ENCODE measurements at places on chromosomes 11 and 22.
A peak's percentile ranks its signal among the peaks of the same experiment; 100 is the strongest.

GRCh38 chr11:105857728-105858127 lies 164.3 kb downstream of the MSANTD4 start:
- DNase-seq: no peak

GRCh38 chr11:99019696-99020095 lies 1.1 kb upstream of the CNTN5 start:
- no peak for DNase-seq

DNA sequence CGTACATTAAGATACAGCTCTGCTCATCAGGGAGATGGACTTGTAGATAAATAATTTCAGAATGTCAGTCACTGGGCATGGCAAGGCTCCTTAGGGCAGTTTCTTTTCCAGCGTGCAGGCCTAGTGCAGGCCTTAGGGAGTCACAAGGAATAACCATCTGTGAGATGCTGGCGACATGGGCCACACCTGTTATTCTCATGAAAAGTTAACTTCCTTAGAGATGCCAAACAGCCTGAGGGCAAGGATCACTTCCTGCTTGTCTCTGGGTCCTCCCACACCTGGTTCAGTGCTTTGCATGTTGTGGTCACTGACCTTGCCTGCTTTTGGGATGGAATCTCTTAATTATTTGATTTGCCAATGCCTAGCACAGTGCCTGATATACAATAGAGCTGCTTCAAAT lies 70.6 kb downstream of the ST3GAL4 start:
- no peak for DNase-seq

DNA sequence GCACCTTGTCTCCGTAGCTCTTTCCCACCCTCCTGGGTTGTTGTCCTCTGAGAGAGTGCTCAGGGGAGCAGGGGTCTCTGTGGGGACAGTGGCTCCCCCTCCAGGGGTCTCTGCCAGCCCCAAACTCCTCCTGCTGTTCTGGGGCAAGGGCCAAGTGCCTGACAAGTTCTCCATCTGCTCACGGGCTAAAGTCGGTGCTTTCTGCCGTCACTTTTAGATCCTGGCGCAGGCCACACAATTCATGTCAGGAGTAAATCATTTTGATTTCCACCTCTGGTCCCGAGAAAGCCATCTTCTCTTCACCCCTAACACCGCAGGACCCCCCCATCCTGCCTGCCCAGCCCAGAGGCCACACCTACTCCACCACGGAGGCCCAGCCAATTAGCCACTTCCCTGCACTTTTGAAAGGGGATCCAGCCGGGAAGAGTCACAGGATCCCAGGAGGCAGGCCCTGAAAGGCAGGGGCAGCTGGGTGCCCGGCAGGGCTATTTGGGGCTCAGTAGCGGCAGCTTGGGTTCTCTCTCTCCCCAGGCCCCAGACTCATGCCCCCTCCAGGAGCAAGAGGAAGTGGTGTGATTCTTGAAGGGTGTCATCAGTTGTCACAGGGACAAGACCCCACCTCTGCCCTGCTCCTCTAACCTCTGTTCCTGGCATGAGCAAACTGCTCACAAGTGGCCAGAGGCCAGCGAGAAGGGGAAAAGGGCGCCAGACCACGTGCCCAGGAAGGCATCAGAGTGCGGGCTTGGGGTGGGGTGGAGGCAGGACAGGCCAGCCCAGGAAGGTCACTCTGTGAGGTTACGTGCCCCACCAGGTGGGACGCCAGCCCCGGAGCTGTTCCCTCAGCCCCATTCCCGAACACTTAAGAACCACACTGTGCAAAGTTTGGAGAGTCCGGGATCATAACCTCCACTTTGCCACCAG lies 1.3 kb downstream of the MACROD1 start:
- DNase-seq: no peak

DNA sequence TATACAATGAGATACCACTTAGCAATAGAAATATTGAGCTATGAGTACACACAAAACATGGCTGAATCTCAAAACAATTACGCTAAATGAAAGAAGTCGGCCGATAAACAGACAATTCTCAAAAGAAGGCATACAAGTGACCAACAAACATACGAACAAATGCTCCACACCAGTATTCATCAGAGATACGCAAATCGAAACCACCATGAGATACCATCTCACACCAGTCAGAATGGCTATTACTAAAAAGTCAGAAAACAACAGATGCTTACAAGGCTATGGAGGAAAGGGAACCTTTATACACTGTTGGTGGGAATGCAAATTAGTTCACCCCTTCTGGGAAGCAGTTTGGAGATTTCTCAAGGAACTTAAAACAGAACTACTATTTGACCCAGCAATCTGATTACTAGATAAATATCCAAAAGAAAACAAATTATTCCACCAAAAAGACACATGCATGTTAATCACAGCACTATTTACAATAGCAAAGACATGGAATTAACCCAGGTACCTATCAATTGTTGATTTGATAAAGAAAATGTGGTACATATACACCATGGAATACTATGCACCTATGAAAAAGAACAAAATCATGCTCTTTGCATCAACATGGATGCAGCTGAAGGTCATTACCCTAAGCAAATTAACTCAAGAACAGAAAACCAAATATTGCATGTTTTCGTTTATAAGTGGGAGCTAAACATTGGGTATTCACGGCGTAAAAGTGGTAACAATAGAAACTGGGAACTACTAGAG lies 90.9 kb upstream of the GRAMD1B start:
- no peak for DNase-seq

GRCh38 chr11:117837791-117838190 lies 13.2 kb upstream of the FXYD2 start:
- DNase-seq: no peak

GRCh38 chr22:24005201-24005600 lies at the start of gene GSTT4:
Gene GSTT4, minus strand, starts transcription at chr22:24005453. Its CDS starts 97 bp downstream, at chr22:24005356.
- no peak for DNase-seq

- no peak for DNase-seq
Observed at GRCh38 chr11:63132985-63133775, 10.8 kb downstream of the SLC22A24 start.

DNA sequence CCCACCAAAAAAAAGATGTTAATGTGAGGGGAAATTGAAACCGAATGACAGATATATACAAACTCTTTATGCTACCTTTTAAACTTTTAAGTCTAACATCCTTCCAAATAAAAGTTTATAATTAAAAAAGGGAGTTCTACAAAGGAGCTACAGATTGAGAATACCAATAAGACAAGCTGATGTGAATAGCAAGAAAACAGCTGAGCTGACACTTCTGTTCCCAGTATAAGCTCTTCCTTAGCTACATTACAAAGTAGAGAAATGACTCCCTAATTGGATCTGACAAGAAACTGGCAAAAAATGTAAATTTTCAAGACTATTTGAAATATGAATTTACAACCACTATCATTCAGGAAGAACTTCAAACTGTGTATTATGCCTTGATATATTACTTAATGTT lies 294.6 kb upstream of the SYN3 start:
- DNase-seq: no peak

- DNase-seq: no peak
Observed at GRCh38 chr11:19873730-19874129, 161.1 kb downstream of the NAV2 start.

DNA sequence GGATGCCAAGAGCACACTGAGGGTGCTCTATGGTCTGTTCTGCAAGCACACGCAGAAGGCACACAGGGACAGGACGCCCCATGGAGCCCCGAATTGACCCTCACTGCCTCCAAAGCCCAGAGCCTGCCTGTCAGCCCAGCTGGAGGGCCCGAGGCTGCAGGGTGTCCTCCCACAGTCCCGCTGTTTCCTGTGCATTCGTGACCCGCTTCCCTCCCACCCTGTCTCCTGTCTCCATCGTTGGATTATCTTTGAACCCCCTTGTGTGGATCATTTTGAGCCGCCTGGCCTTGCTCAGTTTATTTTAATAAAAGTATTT lies 25.6 kb downstream of the PARVG start:
- DNase-seq: no peak

- DNase-seq: no peak
Observed at GRCh38 chr11:1502954-1503707, 16.6 kb upstream of the MOB2 start.

- DNase-seq: no peak
Observed at GRCh38 chr11:130891326-130891725, 25.0 kb downstream of the SNX19 start.

GRCh38 chr11:1206391-1207271 lies 16.2 kb upstream of the MUC5B start:
- DNase-seq: no peak

- DNase-seq: no peak
Observed at GRCh38 chr11:36073411-36074203, 129.7 kb downstream of the LDLRAD3 start.

GRCh38 chr11:116043857-116044256 lies 539.6 kb upstream of the CADM1 start:
- DNase-seq: no peak

- DNase-seq: no peak
Observed at GRCh38 chr11:134716582-134716981, 304.5 kb upstream of the B3GAT1 start.

DNA sequence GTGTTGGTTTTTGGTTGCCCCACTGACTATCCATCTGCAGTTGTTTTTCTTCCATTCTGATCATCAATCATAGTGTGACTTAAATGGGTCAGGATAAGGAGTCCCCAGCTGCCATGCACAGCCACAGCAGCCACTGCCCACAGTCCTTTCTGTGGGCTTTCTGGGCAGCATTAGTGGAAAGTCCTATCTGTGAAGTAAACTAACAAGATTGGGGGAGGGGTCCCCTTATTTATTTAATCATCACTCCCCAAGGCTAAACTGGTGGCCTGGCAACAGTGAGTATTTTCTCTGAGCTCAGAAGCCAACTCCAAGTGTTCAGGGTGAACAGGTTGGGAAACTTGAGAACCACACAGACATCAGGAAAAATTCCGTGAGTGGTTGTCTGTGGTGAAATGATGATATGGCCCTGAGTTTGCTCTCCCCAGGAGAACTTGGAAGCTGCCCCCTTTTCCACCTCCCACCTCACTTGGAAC lies 145.0 kb downstream of the CCDC34 start:
- no peak for DNase-seq

DNA sequence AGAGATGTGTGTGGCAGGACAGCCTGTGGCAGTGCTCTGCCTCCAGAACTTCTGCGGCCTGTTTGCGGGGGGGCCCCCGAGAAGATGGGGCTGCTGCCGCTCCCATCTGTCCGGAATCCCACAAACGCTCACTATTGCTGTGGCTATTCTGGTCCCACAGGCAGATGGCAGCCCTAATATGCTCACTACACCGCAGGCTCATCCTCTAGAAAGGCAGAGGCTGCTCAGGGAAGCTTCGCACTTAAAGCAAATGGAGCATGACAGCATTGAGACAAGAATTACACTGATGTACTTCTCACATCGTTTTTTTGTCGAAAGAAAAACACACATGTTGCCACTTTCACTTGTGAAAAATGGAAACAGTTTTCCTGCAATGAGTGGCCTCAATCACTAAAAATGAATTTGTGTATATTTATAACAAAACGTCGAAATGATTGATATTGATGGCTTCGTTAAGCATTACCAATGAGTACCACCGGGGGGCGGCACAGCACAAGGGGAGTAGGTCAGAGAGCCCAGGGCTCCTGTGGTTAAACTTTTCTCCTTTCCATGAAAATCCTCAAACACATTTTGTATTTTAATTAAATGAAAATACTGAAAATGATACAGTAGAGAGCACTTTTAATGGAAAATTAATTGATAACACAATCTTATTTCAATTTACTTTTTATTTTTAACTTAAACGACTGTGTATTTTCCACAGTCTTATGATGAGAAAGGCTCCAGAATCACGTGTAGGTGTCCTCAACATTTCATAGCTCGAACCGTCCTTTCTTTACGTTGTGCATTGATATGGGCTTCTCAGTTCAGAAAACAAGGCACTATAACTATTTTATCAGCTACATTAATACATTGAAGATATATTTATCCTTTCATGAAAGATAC lies 69.1 kb downstream of the CTTN start:
- DNase-seq: peak; percentile 83

- DNase-seq: no peak
Observed at GRCh38 chr11:70501933-70502540, 103.7 kb downstream of the CTTN start.

DNA sequence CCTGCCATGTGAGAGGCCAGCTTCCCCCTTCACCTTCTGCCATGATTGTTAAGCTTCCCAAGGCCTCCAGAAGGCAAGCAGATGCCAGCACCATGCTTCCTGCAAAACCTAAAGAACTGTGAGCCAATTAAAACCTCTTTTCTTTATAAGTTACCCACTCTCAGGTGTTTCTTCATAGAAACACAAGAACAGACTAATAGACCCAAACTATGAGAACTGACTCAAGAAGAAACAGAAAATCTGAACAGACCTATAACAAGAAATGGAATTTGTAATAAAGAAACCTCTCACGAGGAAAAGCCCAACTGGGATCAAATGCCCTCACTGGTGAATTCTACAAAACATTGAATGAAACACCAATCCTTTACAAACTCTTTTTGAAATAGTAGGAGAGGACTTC lies 12.0 kb downstream of the NPAT start:
- no peak for DNase-seq
